CD4-positive, CD25-positive, alpha-beta regulatory T cell (primary cell): ENCODE measurements at places on chromosomes 7 and 10. TPM values are rescaled to one million over a fixed set of nuclear protein-coding genes. Genes with fewer than 3 reads are reported as not detected.

C7orf57 gene
- not detected for polyA plus RNA-seq

CABCOCO1 gene
- not detected for polyA plus RNA-seq

INMT gene
- polyA plus RNA-seq: 0.14 TPM

PANK1 gene
- 0.17 TPM for polyA plus RNA-seq

PRRT4 gene
- polyA plus RNA-seq: not detected

TET1 gene
- 1.6 TPM for polyA plus RNA-seq

CREB5 gene
- polyA plus RNA-seq: not detected

SORBS1 gene
- polyA plus RNA-seq: 0.33 TPM

STEAP1B gene
- polyA plus RNA-seq: not detected

TRIM74 gene
- polyA plus RNA-seq: not detected

GJD4 gene
- polyA plus RNA-seq: not detected

FZD8 gene
- not detected for polyA plus RNA-seq

ARHGAP22 gene
- not detected for polyA plus RNA-seq

BLVRA gene
- polyA plus RNA-seq: 40.8 TPM

ACTA2 gene
- polyA plus RNA-seq: 58.7 TPM

KIAA1217 gene
- not detected for polyA plus RNA-seq

AEBP1 gene
- polyA plus RNA-seq: 0.98 TPM

GRM8 gene
- polyA plus RNA-seq: not detected

NRP1 gene
- polyA plus RNA-seq: not detected

SEMA3C gene
- polyA plus RNA-seq: not detected

FGFR2 gene
- polyA plus RNA-seq: 0.32 TPM

CALCR gene
- not detected for polyA plus RNA-seq

ZNF467 gene
- 2.3 TPM for polyA plus RNA-seq

PRLHR gene
- polyA plus RNA-seq: not detected

PRF1 gene
- polyA plus RNA-seq: 139 TPM

DMTF1 gene
- 31.0 TPM for polyA plus RNA-seq

PI4K2A gene
- 10.5 TPM for polyA plus RNA-seq

CARD11 gene
- 7.1 TPM for polyA plus RNA-seq

RHOBTB1 gene
- not detected for polyA plus RNA-seq

CALD1 gene
- not detected for polyA plus RNA-seq

C10orf90 gene
- polyA plus RNA-seq: not detected

PLEKHS1 gene
- polyA plus RNA-seq: not detected

FAM107B gene
- 202 TPM for polyA plus RNA-seq

PAPOLB gene
- not detected for polyA plus RNA-seq

ZNF479 gene
- not detected for polyA plus RNA-seq

VWDE gene
- polyA plus RNA-seq: not detected

SUPV3L1 gene
- polyA plus RNA-seq: 9.8 TPM

RBM20 gene
- polyA plus RNA-seq: 0.15 TPM

C10orf53 gene
- not detected for polyA plus RNA-seq

NKX6-2 gene
- 0.82 TPM for polyA plus RNA-seq

PILRA gene
- 0.17 TPM for polyA plus RNA-seq

TBC1D12 gene
- not detected for polyA plus RNA-seq

H2BK1 gene
- polyA plus RNA-seq: not detected

SLC18A3 gene
- not detected for polyA plus RNA-seq

FAM25A gene
- polyA plus RNA-seq: not detected

SPDYE8 gene
- polyA plus RNA-seq: not detected

RBP3 gene
- not detected for polyA plus RNA-seq

ATG9B gene
- 36.8 TPM for polyA plus RNA-seq

FFAR4 gene
- not detected for polyA plus RNA-seq

SRPK2 gene
- 57.0 TPM for polyA plus RNA-seq

LIPN gene
- 0.52 TPM for polyA plus RNA-seq

SPDYE1 gene
- polyA plus RNA-seq: 0.08 TPM

FGFBP3 gene
- 2.3 TPM for polyA plus RNA-seq

TUBB8 gene
- not detected for polyA plus RNA-seq

CSTF2T gene
- 16.3 TPM for polyA plus RNA-seq

PRPS1L1 gene
- polyA plus RNA-seq: not detected
